Chondrocyte (in vitro differentiated cells): ENCODE measurements at places on chromosomes 2 and 18.

DNA sequence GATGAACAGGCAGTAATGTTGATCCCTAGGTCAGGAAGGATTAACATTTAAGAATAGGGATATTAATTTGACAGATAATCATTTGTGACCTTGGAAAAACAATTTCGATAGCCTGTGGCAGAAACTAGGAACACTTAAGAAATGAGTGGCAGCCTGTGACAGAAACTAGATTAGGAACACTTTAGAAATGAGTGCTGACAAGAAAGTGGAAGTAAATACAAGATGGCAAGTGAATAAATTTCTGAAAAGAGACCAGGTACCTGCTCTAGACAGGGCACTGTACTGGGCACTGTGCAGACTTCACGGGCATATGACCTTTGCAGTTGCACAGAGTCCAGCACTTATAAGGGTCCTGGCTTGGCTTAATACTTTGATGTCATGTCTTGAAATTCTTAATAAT is 5.5 kb upstream of the HNRNPA3 start:
- DNase-seq: no peak
- peaks cover 12% of the 10 kb centered on the region for H3K4me1 ChIP-seq
- H3K36me3 ChIP-seq: no peaks in the 10 kb centered on the region
- no peaks in the 10 kb centered on the region for H3K27me3 ChIP-seq
- no peak overlapping the region for H3K27ac ChIP-seq

DNA sequence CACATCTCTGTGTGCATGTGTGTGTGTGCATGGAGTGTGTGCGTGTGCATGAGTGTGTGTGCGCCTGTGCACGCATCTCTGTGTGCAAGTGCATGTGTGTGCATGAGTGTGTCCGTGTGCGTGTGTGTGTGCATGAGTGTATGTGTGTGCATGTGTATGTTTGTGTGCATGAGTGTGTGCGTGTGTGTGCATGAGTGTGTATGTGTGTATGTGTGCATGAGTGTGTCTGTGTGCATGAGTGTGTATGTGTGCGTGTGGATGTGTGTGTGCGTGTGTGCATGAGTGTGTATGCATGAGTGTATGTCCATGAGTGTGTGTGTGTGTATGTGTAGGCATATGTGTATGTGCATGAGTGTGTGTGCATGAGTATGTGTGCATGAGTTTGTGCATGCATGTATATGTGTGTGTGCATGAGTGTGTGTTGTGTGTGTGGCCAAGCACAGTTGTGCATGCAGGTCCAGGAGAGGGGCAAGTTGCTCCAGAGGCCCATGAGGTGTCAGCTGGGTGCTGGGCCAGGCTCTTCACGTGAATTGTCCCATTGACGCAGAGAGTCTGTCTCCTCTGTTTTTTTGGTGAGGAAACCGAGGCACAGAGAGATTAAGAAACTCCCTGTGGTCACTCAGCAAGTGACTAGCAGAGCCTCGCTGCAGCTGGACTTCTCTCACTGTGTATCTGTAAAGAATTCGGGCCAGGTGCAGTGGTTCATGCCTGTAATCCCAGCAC is 75.5 kb downstream of the ASB1 start:
- H3K4me3 ChIP-seq: no peak overlapping the region
- H3K36me3 ChIP-seq: peaks cover 2% of the 10 kb centered on the region
- no peak for DNase-seq
- no peaks in the 10 kb centered on the region for H3K27me3 ChIP-seq
- H3K4me1 ChIP-seq: peaks cover 11% of the 10 kb centered on the region
- no peak overlapping the region for H3K27ac ChIP-seq

DNA sequence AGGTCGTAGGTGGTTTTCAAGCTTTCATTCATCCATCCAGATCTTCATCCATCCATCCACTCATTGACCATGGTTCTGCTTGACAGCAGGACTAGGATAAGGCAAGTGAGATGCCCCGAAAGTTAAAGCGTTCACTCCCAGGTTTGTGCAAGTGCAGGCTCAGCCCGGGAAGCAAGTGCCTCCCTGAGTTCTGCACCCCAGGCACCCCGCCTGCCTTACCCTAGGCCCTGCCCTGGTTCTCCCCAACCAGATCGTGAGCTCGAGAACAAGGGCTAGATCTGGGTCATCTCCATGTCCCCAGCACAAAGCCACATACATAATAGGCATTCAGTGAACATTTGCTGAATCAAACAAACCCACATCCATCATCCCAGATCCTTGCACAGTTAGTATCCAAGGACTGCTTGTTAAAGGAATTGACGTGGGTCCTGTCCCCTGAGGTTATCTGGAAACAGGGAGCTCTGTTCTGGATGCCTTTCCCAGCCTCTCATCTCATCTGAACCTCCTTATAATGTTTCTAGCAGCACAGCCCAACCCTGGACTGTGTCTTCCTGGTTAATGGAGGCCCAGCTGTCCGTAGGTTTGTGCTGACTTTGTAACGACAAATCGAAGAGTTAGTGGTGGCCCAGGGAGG is 116.1 kb upstream of the GPC1 start:
- H3K36me3 ChIP-seq: no peaks in the 10 kb centered on the region
- peaks cover 38% of the 10 kb centered on the region for H3K4me1 ChIP-seq
- H3K27me3 ChIP-seq: no peaks in the 10 kb centered on the region
- peak overlapping the region; percentile 96 for H3K27ac ChIP-seq
- no peak overlapping the region for H3K4me3 ChIP-seq

DNA sequence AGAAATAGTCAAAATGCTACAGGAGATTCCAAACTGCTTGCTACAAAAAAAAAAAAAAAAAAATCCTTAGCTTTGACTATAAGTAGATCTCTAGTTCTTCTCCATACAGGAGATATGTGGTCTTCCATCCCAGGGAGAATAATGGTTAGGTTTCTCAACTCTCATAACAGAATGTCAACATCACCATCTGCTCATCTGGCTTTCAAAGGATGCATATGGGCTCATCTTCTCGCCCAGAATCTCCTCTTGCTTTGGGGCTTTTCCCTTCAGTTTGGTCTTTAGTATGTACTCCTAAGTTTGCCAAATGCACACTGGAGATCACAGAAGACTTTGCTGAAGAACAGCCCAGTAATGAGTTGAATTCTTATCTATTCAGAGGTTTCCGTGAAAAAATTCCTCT is 240.7 kb downstream of the NRXN1 start:
- no peak for DNase-seq
- H3K4me1 ChIP-seq: no peaks in the 10 kb centered on the region
- H3K27ac ChIP-seq: no peak overlapping the region
- H3K4me3 ChIP-seq: no peak overlapping the region
